ENCODE measurements at places on chromosomes 12 and 14.

GRCh38 chr14:50734950-50735695, 67.0 kb upstream of the SAV1 start:
- DNase-seq = no peak

DNA sequence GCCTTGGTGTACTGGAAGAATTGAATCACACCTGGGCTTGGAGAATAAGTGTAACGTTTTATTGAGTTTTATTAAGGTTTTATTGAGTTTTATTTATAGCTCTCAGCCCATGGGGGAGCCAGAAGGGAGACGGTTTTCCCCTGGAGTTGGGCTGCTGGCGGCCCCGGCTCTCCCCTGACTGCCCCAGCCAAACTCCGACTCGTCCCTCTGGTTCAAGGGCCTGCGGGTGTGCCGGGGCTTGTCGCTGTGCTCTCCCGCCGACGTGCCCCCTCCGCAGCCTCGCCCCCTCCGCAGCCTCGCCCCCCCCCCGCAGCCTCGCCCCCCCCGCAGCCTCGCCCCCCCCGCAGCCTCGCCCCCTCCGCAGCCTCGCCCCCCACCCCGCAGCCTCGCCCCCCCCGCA, 326.1 kb upstream of the RTL1 start:
- no peak for DNase-seq

DNA sequence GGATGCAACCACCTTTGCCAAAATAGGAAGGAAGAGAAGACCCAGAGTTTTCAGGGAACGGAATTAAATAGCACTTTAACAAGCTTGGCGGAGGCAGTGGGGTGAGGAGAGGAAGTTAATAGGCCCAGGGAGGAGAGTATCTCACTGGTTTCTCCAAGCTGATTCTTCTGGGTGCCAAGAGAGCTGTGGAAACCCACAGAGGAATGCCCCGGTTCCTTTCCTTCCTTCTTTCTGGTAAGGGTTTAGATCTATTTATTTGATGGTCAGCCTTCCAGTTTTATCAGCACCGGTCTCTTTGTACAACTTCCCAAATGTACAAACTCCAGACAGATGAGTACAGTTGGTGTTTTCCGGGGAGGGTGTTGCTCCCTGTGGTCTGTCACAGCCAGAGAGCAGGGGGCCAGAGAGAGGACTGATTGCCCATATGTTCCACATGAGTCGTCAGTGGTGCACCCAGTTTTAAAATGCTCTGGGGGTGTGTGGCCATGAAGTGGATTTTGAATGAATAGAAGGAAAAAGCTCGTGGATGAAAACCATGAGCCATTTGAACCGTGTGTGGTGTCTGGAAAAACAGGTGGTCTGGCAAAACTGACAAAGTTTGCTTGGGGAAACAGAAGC, 26.6 kb downstream of the PRKCH start:
- DNase-seq = no peak

GRCh38 chr12:26828280-26829073, 4.5 kb downstream of the ITPR2 start:
- DNase-seq = no peak

DNA sequence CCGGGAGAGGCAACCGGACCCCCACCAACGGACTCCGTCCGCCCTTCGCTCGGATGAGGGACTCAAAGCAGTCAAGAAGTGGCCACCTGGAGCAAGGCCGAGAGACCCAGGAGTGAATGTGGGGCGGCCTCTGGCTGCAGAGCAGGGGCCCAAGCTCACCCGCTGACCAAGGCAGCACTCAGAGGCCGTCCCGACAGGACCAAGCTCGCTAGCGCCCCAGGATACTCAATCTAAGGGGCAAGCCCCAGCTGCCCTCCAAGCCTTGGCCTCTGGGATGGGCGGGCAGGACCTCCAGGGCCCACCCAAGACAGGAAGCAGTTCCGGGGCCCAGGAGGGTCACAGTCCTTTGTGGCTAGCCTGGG, 936 bp downstream of the AKT1 start:
- no peak for DNase-seq

- no peak for DNase-seq
Observed at GRCh38 chr12:88624911-88625310, 44.6 kb upstream of the KITLG start.

DNA sequence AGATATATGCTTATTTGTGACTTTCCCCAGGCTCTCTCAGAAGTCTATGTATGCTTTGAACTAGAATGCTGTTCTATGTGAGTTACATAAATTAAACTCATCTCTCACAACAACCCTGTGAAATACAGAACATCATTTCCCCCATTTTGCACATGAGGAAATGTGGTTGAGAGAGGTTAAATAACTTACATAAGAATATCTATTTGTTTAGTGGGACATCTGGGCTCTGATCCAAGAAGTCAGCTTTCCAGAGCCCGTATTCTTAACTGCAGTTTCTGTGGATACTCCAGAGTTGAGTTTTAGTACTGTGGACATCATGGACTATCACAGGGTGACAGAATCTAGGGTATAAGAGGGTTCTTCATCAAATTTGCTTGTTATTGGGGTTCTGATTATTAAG, 242.5 kb upstream of the ARHGAP5 start:
- no peak for DNase-seq

DNA sequence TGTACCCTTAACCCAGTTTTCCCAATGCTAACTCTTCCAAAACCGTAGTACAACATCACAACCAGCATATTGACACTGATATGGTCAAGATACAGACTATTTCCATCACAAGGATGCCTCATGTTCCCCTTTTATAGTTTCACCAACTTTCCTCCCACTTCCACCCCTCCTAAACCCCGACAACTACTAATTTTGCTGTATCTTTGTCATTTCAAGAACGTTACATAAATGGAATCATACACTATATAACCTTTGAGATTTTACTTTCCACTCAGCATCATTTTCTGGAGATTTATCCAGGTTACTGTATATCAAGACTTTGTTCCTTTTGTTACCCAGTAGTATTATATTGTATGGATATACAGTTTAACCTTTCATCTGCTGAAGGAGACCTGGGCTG, 88.9 kb downstream of the MED13L start:
- no peak for DNase-seq

- DNase-seq = no peak
Observed at GRCh38 chr14:94769391-94770250, at the start of gene GSC. Gene GSC (minus strand): TSS chr14:94770113. CDS start chr14:94770015, 98 bp downstream.

- no peak for DNase-seq
Observed at GRCh38 chr12:131487388-131488124, 223.3 kb upstream of the SFSWAP start.

GRCh38 chr12:24020397-24021163, 71.1 kb upstream of the SOX5 start:
- no peak for DNase-seq

DNA sequence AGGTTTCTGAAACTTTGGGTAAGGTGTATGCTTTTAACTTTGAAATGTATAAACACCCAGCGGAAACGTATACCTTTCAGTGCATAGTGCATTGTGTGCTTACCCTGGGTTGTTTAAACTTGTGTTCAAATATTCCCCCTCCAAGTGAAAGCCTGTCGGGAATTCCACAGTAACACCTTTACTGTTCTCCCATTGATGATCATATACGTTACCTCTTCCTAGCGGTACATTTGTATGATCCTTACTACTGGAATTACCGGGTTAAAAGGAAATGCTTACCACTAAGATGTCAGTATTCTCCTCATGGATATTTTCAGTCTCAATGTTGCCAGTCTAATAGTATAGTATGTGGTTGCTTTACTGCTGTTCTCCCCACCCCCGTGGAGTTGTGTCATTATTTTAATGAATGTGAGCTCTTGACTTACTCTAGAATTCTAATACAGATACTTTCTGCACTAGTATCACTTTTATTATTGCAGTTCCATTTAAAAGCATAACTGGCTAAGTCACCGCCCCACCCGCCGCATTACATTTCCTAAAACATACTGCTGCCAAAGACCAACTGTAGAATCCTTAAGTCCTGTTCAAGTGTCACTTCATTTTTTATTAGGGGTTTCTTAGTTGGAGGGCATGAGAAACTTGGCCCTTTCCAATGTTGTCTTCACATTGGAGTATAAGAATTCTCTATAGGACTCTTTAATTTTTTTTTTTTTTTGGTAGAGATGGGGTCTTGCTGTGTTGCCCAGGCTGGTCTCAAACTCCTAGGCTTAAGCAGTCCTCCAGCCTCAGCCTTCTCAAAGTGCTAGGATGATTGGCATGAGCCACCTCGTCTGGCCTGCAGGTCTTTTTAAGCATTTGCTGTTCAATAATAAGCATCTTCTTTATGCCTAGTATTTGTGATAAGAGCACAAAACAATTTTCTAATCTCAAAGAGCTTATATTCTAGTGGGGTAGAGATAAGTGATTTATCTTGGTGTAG, 24.9 kb downstream of the NUDT4 start:
- no peak for DNase-seq

GRCh38 chr12:27865421-27865820, 85.4 kb upstream of the MANSC4 start:
- no peak for DNase-seq

DNA sequence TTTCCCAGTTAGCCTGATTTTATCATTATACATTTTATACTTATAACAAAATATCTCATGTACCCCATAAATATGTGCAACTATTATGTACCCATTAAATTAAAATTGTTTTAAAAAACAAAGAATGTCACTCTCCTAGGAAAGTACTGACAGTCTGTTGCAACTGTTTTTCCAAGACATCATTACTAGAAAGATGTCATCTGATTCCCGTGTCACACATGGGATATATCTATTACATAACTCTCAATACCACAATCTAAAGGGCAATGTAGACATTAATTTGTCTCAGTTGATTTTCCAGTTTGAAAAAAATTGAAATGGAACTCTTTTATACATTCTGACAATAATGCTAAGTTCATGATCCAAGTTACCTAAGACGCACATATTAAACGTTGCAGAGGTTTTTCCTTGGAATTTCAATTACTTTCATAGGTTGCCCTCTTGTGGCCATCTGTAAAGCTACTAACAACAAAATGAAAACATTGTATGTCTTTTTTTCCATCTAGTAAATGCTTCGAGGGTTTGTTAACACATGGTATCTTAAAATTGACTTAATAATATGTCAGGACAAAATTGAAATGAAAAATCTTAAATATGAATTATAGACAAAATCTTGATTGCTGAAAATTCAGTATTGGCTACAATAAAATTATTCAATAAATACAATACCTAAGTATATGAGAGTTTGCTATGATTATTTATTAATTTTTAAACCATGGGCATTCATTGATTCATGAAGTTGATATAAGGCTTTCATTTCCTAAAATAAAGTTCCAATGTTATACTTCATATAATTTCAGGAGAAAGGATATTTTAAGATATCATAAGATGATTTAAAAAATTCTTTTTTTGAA, 131.6 kb downstream of the PPFIA2 start:
- no peak for DNase-seq

DNA sequence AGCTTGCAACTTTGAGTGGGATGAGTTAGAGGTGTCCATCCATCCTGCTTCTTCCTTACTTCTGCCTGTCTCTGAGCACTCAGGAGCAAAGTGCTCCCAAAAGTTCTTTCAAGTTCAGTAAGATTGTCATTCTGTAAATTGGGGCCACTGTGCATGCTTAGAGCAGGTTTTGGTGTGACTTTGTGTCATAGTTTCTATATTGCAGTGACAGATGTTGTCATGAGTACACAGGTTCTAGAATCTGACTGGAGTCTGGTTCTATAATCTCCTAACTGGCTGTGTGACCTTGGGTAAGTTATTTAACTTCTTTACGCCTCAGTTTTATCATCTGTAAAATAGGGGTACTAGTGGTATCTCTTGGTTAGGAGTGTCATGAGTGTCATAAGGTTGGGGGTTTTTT, 202.7 kb upstream of the BCL2L14 start:
- DNase-seq = no peak

- no peak for DNase-seq
Observed at GRCh38 chr14:90201344-90201743, 55.0 kb upstream of the PSMC1 start.

- no peak for DNase-seq
Observed at GRCh38 chr12:132784580-132784979, 22.9 kb upstream of the ANKLE2 start.

DNA sequence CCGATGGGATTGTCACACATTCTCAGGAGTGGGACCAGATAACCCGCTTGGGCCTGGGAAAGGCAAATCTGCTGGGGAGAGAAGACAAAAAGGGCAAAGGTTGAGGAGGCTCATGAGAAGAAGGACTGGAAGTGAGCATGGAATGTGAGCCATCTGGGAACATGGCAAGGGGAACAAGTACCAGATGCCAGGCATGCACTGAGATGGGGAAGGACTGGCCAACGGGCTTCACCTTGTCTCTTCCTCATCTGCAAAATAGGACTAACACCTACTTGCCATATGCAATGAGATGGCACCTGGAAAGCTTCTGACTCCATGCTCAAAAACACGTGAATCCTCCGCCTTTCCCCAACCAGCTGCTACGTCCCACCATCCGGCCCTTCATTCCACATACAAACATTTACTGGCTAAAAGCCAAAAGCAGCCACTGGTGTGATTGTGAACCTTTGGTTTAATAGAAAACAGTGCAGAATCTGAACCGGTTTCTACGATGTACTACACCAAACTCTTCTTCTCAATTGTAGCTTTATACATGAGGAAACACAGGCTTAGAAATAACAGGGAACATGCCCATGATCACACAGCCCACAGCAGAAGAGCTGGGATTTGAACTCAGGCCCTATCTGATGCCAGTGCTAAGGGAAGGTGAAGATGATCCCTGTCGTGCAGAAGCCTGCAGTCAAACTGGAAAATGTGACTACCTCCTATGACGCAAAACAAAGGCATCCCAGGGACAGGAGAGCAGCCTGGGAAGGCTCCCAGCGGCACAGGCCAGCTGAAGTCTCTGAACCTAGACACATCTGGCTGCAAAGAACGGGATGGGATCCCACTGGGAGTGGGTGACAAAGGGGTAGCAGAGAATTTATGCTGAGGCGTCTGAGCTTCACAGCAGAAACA, 112.1 kb downstream of the TTC7B start:
- no peak for DNase-seq

GRCh38 chr14:95220663-95221231, 63.4 kb upstream of the DICER1 start:
- DNase-seq = no peak

GRCh38 chr12:78795934-78796445, 68.6 kb upstream of the SYT1 start:
- no peak for DNase-seq

GRCh38 chr14:92581966-92582566, 68.5 kb downstream of the RIN3 start:
- DNase-seq = no peak

DNA sequence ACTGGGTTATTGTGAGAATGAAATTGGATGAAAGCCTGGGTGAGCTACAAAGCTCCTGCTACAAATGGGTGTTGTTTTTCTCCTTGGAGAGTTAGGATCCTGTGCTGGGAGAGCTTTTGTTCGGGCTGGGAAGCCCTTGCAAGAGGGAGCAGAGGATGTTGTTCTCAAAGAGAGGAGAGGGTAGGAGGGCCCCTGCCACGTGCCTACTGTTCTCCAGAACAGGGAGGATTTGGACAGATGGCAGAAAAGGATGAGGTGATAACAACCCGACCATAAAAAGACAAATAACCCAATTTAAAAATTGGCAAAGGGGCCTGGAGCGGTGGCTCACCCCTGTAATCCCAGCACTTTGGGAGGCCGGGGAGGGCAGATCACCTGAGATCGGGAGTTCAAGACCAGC, 68.8 kb downstream of the GALNT16 start:
- no peak for DNase-seq

- no peak for DNase-seq
Observed at GRCh38 chr12:9957834-9958233, 13.4 kb upstream of the CLEC12A start.
